Activated naive CD4-positive, alpha-beta T cell (primary cell): ENCODE measurements at places on chromosomes 3 and 15.

GRCh38 chr3:117752984-117753717 lies 1043.6 kb downstream of the TUSC7 start:
- no peak for DNase-seq

DNA sequence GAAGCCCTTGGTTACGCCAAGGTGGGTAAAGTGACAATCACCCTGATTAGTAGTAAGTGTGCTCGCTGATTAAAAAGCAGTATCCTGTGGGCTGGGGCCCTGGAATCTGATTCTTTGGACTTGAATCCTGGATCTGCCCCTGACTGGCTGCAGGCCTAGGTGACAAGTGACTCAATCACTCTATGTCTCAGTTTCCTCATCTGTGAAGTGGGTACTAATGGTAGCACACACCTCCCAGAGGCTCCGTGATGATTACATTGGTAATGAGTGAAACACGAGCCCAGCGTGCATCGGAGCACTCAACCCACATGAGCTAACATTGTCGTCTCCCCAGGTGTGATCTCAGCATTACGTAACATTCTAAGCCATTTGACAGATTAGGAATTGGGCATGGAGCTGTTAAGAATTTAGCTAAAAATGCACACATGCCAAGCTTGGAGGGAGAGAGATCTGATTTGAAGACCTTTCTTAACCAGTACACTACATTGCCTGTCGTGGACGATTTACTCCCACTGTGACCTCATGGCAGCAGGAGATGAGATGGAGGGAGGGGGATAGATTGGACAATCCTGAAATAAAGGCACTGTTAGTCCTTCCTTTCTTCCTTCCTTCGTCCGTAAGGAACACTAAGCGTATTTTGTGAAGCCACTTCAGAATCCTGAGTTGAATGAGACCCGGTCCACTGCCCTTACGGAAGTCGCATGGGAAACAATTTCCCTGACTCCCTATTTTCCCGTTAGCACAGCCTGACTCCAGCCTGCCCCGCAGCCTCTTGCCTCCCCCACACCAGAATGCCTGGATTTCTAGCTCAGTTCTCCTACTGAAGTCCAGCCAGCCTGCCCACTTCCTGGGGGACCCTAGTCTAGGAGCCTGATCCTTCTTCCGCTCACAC lies 32.1 kb downstream of the MGLL start:
- DNase-seq = no peak

DNA sequence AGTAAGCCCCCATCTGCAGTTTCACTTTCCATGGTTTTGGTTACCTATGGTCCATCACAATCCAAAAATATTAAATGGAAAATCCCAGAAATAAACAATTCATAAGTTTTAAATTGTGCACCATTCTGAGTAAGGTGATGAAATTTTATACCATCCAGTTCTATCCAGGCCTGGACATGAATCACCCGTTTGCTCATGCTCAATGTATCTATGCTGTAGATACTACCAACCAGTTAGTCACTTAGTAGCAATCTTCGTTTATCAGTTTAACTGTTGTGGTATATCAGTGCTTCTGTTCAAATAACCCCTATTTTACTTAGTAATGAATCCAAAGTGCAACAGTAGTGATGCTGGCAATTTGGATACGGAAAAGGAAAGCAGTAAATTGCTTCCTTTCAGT lies 381.9 kb upstream of the AGTR1 start:
- DNase-seq = no peak

DNA sequence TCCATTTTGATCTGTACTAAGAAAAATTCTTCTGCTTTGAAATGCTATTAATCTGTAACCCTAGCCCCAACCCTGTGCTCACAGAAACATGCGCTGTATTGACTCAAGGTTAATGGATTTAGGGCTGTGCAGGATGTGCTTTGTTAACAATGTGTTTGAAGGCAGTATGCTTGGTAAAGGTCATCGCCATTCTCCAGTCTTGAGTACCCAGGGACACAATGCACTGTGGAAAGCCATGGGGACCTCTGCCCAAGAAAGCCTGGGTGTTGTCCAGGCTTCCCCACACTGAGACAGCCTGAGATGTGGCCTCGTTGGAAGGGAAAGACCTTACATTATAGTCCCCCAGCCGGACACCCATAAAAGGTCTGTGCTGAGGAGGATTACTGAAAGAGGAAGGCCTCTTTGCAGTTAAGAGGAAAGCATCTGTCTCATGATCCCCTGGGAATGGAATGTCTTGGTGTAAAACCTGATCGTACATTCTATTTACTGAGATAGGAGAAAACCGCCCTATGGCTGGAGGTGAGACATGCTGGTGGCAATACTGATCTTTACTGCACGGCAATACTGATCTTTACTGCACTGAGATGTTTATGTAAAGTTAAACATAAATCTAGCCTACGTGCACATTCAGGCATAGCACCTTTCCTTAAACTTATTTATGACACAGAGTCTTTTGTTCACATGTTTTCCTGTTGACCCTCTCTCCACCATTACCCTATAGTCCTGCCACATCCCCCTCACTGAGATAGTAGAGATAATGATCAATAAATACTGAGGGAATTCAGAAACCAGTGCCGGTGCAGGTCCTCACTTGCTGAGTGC lies 6.3 kb downstream of the PIGZ start:
- no peak for DNase-seq

GRCh38 chr3:12777171-12777570 lies 18.1 kb upstream of the TMEM40 start:
- DNase-seq = no peak

GRCh38 chr3:38268087-38268486 lies 2.5 kb downstream of the SLC22A13 start:
- DNase-seq = no peak

- no peak for DNase-seq
These were observed 18.2 kb upstream of the EOGT start for GRCh38 chr3:69031635-69032034.

DNA sequence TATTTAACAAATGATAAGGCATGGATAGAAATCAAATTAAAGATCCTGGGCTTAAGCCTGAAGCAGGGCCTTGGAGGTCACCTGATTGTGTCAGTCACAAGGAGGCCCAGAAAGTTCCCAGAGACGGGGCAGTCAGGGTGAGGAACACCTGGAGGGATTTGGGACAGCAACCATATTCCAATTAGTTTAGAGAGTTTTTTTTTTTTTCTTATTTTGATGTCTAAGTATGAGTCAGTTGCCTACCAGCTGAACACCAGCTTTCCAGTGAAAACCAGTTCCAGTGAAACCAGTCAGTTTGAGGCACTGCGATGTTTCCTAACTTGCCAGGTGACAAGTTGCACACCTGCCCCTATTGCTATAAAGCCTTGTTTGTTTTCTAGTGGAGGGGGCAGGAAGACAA lies 350.7 kb upstream of the AZI2 start:
- no peak for DNase-seq

- DNase-seq = no peak
These were observed 8.6 kb upstream of the TP63 start for GRCh38 chr3:189622629-189623028.
